ENCODE measurements at places on chromosomes 6 and 20.

DNA sequence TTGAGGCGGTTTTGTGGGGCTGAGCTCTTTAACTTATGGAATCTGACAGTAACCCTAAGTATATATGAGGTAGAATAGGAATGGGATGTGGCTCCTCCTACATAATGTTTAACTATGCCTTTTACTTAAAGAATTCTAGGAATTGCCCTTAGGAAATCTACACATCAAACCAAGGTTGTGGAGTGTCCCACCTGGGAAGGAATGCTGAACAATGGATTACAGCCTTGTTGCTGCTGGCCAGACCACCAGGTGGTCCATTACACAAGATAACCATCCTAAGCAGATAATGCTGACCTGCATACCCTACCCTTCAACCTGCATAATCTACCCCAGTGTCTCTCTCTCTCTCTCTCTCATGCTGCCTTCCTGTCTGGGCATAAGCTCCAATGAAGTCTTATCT is 35.0 kb upstream of the SLC22A16 start:
- no peak for DNase-seq

- DNase-seq: no peak
Observed at GRCh38 chr20:56676001-56676400, 46.9 kb downstream of the TFAP2C start.

GRCh38 chr6:139644821-139645220 is 270.4 kb upstream of the CITED2 start:
- DNase-seq: no peak

- DNase-seq: no peak
Observed at GRCh38 chr20:7333841-7334240, 566.4 kb downstream of the BMP2 start.

DNA sequence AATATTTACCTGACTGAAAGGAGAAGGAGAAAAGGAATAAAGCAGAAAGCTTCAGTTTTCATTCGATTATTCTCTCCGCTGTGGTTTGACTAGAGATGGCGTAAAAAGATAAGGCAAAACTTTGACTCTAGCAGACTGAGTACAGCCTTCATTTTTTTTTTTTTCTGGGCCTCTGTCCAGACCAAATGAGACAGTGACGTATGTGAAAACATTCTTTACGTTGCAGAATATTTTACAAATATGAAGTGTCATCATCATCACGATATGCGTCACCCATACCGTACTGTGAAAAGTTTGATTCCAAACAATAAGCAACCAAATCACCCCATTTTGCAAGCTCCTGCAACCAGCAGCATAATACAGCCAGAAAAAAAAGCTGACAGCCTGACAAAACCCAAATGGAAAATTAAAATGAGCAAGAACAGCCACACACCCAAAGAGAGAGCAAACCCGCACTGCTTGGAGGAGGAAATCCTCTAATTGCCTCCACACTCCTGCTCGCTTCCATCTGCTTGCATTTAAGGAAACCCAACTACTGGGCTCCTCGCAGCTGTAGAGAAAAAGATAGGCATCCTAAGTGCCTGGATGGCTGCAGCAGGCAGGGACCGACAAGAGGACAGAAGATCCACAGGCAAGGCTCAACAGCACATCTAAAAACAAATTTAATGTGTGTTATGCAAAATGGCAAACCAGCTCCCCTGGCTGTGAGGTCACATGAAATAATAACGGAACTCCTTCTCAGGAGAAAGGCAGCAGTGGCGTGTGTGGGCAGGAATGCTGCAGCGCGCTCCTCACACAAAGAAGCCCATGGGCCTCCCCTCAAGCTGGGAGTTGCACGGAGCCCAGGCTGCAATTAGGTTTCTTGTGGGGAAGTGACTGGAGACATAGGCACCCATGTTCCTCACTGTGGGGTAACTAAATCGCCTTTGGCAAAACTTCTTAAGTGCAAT is 113.1 kb downstream of the FYN start:
- no peak for DNase-seq

GRCh38 chr6:30908700-30909099 is 693 bp downstream of the GTF2H4 start:
- DNase-seq: no peak

Measured in naive thymus-derived CD8-positive, alpha-beta T cell (primary cell).